ENCODE measurements at places on chromosomes 5 and 9.

GRCh38 chr5:125045646-125046045 is 299.2 kb upstream of the ZNF608 start:
- DNase-seq, result no peak

DNA sequence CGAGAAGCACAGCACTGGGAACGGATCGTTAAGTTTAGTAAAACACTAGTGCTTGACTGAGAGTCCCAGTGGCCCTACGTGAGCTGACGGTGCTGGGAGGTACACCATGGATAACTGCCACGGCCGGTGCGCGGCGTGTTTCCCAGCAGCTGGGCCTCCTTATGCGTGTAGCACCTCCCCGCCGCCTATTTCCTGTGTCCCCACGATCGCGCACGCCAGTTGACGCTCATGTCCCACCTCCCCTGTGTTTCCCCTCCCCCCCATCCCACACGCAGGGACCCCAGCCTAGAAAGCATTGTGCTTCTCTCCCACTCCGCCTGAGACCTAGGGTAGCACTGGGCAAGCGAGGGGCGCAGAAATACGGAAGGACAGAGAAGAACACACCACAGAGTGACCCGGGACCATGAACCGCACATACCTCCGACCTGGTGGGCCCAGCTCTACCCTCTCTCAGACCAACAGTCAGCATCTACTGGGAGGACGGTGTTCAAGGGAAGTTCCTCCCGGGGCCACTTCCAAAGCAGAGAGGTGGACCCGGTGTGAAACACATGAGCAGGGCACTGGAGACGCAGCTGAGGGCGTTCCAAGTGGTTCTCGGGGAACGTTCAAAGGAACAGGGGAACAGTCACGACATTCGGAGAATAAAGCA is 45.6 kb downstream of the DBH start:
- no peak for DNase-seq

GRCh38 chr5:73299665-73300336 is 126.8 kb downstream of the TMEM174 start:
- no peak for DNase-seq

GRCh38 chr9:4592886-4593285 is 69.2 kb upstream of the PLPP6 start:
- DNase-seq, result no peak

DNA sequence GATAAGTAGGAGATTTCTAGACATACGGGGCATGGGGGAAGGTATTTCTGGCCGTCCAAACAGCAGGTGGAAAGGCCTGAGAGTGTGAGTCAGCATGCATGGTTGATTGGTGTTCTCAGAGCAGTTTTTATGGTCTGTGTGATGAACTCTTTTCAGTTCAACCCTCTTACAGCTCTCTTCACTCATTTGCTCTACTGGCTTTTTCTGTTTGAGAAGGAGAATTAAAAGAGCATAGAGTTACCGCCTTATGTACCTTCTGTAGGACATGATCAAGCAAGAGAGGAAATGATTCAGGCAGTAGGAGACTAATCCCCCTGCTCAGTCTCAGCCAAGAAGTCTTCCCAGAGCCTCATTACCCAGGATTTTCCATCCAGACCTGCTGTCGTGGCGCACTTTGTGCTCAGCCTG is 92.4 kb downstream of the PRDM6 start:
- no peak for DNase-seq

GRCh38 chr5:75361310-75361709 is 24.3 kb downstream of the HMGCR start:
- DNase-seq, result no peak

DNA sequence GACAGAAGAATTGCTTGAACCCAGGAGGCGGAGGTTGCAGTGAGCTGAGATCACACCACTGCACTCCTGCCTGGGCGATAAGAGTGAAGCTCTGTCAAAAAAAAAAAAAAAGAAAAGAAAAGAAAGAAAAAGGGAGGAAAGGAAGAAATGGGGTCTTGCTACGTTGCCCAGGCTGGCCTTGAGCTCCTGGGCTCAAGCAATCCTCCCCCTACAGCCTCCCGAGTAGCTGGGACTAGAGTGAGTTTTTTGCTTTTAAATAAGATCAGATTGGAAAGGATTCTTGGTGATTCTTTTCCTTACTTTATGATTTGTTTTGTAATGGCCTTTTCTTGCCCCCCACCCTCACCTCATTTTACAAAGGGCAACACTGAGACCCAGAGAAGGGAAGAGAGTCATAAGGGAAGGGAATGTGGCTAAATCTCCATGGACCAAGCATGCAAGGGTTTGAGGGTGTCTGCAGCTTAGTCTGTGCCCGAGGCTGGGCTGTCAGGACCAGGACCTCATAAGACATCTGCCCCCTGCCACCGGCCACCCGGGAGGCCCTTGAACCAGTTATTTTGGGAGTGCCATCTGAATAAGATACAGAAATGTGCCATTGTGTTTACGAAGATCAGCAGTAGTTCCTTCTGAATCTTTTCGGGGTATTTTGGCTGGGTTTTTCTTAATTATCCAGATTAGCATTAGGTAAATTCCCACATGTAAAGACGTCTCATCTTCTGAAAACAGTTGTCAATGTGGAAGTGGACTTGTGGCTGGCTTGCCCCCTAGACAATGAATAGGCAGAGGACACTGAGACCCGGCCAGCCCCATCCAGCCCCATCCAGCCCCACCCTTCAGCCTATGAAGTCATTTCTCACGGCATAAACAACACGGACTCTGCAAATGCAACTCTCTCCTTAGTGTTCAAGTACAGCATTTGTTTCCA is 44.5 kb upstream of the GRHPR start:
- DNase-seq, result no peak

DNA sequence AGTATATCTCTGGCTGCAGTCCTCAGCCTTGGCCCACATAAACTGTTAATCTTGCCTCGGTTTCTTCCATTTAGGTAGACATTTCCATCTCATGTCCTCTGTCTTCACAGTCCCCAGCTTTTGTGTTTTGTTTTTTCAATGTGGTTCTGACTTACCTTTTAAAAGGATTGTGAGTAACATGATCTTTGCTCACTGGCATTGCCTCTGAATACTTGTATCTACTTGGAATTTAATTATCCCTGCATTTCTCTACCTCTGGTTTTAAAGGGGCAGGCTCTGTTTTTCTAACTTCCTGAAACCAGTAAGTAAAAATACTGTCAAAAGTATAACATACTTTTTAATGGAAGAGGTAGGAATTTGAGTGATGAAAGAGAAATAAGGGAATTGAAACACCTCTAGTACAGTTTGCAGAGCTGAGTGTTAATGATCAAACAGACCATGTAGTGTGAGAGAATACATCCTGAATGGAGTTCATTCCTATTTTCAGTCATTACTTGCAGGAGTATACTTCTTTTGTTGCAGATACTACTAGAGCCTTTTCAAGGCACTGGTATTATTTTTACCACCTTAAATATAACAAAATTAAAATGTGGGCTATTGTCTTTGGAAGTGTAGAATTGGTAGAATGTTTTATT is 62.6 kb downstream of the MTREX start:
- DNase-seq, result no peak

- DNase-seq, result no peak
Measured at GRCh38 chr5:135237748-135238103, 161.3 kb downstream of the MACROH2A1 start.

DNA sequence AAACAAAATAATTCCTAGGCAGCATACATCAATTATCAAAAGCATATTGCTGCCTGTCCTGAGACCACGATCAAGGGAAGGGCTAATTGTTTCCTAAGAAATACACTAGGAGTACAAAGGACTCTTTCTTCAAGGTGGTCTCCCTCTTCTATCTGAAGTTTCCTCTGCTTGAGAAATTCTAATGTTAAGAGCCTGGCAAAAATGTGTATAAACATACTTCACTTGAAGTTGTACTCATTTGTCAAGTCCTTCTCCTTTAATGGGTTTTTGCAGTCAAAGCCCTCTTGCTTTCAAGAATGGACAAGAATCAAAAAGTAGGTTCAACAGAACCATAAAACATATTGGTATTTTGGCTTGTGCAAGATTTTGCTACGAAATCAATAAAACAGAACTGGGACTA is 31.1 kb downstream of the UBTD2 start:
- DNase-seq, result no peak

GRCh38 chr5:885529-885928 is 7.1 kb downstream of the BRD9 start:
- no peak for DNase-seq

GRCh38 chr9:27395484-27395921 is 98.6 kb upstream of the EQTN start:
- DNase-seq, result no peak

- DNase-seq, result no peak
Measured at GRCh38 chr9:113599646-113600022, 136.1 kb downstream of the RGS3 start.

DNA sequence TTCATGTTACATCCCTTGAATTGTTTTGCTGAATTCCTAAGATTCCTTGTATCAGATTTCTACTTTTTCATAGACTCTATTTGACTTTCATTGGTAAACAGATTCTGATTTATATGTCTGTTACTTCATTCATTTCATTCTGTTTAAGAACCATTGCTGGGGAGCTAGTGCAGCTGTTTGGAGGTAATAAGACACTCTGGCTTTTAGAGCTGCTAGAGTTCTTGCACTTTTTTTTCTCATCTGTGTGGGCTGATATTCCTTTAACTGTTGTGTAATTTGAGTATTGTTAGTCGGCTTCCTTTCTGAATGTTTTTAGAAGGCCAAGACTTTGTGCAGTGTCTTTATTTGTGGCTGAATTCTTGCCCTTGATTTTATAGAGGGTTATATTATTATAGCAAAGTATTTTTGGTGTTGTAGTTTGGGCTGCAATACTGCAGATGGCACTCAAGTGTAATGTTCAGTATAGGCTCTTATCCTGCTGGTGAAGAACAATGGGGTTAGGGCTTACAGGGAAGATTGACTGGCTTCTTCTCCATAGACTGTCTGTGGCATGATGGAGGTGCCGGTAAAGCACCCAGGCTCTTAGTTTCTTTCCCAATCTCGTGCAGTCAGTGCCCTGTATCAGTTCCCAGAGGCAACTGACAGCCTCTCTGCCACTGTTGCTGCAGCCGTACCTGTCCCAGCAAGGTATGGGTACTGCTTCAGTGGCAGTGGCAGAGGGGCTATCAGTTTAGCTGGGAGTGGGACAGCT is 162.2 kb downstream of the OXCT1 start:
- DNase-seq, result no peak

- DNase-seq, result no peak
Measured at GRCh38 chr5:112070022-112070421, 313.0 kb upstream of the NREP start.

DNA sequence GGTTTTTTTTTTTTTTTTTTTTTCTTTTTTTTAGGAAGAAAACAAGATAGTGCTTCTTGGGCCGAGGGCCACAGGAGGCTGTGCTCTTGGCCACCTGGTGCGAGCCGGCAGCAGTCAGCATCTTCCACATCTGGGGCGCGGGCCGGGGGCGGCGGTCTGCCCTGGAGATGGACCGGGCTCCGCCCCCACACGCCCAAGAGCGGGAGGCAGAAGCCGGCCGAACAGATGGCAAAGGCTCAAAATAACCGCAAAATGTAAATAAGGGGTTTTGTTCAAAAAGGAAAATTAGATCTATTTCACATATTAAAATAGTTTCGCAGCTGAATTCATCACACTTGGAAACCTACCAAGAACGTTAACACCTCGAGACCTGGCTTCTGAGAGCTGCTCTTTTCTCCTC is 51.5 kb upstream of the UBAC1 start:
- DNase-seq, result no peak

DNA sequence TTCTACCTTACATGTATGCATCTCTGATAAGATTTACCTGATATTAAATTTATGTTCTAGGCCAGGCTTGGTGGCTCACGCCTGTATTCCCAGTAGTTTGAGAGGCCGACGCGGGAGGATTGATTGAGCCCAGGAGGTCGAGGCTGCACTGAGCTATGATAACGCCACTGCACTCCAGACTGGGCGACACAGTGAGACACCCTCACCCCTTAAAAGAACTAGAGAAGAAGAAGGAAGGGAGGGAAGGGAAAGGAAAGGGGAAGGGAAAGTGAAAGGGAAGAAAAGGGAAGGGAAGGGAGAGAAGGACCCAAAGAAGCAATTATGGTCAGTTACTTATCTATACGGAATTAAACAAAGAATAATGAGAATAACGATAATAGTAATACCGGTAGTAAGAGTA is 1.2 kb upstream of the RFK start:
- no peak for DNase-seq

DNA sequence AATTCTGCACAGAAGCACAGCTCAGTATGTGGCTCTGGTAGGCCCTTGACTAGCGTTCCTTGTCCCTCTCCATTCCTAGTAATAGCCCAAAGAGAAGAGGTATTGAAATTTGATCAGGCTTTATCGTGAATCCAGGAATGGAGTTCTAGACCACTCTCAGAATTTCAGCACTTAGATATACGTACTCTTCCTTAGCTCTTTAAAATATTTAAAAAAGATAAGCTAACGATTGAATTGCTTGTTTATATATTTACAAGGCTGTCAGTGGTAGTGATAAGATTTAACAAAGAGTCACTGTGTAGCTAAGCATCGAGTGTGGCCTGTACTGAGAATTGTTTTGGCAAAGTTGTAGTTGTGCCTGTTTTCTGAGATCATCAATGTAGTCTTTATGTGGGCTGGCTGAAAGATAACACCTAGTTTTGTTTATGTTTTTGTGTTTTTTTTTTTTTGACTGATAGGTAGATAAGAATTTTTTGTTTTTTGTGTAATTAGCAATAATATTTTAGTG is 2.5 kb downstream of the KIAA1958 start:
- no peak for DNase-seq

- DNase-seq, result no peak
Measured at GRCh38 chr5:128424646-128425045, 113.4 kb downstream of the FBN2 start.

DNA sequence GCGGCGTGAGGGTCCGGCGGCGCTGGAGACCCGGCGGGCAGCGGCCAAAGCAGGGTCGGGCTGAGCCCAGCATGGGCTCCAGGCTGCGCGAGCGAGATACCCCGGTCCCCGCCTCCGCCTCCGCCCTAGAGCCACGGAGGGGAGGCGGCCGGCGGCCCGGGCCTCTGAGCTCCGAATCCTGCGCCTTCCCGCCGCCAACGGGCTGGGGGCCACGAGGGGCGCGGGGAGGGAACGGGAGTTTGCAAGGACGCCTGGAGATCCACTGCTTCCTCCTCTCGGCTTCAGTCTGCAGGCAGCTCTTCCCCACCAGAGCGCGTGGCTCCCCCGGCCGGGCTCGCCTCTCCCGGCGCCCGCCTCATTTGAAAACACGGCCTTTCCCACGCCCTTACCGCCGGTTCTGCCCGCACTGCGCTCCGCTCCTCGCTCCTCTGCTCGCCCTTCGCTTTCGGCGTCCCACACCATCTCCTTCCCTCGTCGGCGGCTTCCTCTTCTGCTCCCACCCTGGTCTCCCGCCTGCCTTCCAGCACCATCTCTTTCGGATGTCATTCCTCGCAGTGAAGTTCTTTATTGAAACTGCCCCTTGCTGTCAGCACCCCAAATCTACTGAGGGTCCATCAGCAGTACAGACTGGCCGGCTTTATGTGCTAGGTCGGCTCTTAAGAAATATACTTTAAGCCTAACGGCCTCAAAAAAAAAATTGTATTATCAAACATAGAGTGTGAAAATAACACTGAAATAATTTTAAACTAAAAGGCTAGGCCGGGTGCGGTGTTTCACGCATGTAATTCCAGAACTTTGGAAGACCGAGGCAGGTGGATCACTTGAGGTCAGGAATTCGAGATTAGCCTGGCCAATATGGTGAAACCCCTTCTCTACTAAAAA is 105.0 kb upstream of the FAM120A start:
- DNase-seq, result no peak

- no peak for DNase-seq
Measured at GRCh38 chr9:129075996-129076639, 4.8 kb upstream of the DOLPP1 start.

All from CD4-positive, alpha-beta T cell treated with Interleukin-12 subunit alpha and Interleukin-12 subunit beta, for 1 hour (primary cell).